ENCODE measurements at places on chromosomes 7 and 10.

- DNase-seq, result peak; percentile 50
Observed at GRCh38 chr7:80611779-80612178, 26.7 kb upstream of the CD36 start.

DNA sequence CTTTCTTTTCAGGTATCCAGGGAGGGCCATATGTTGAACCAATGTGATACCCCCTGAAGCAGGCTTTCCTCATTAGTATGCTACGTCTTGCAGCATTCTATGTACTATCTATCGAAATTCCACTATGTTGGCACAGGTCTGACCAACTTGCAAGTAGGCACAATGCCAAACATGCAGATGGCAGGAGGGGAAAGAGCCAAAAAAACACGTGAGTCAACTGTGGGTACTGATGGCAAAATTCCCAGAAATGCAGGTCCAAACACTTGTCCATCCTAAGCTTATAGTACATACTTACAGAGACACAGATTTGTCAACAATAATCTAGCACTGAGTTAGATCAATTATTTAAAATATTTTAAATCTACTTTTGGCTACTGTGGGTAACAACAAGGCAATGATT is 394.9 kb downstream of the DGKB start:
- no peak for DNase-seq

DNA sequence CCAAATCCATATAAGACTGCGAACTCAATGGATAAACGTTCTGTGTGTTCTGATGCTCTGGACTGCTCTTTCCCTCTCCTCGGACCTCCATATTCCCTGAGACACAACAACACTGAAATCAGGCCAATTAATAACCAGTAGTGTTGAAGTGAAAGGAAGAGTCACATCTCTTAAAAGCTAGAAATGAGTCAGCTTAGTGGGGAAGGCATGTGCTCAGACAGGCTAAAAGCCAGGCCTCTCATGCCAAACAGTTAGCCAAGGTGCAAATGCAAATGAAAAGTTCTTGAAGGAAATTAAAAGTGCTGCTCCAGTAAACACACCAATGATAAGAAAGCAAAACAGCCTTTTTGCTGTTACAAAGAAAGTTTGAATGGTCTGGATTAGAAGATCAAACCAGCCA is 29.3 kb downstream of the TNS3 start:
- no peak for DNase-seq

DNA sequence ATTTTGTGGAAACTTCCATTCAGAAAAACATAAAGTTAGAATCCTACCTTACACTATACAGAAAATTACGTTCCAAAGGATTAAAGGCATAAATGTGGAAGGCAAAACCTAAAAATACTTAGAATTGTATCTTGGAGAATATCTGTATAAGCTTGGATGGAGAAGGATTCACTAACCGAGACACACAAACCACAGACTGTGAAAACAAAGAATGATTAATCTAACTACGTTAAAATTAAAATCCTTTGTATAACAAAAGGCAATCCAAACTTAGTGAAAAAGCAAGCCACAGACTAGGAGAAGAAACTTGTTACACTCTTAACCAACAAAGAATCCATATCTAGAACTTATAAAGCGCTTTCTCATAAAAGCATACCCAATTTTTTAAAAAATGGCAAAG is 678.8 kb downstream of the INHBA start:
- no peak for DNase-seq

GRCh38 chr7:100571829-100572116 is 1.9 kb downstream of the SAP25 start:
- DNase-seq, result no peak

DNA sequence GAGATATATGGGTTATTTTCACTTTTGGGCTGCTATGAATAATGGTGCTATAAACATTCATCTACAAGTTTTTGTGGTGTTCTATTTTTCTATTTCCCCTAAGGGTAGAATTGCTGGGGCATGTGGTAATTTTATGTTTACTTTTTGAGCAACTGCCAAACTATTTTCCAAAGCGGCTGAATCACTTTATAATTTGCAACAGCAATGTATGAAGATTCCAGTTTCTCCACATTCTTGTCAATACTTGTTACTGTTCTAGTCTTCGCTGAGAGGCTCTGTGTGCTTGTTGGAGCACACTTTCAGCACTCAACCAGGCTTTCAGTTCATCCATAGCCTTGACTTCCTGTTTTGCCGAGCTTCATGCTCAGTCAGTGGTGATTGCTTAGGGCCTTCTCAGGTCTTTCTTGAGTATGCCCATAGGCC is 39.0 kb downstream of the ADK start:
- DNase-seq, result peak; percentile 53

DNA sequence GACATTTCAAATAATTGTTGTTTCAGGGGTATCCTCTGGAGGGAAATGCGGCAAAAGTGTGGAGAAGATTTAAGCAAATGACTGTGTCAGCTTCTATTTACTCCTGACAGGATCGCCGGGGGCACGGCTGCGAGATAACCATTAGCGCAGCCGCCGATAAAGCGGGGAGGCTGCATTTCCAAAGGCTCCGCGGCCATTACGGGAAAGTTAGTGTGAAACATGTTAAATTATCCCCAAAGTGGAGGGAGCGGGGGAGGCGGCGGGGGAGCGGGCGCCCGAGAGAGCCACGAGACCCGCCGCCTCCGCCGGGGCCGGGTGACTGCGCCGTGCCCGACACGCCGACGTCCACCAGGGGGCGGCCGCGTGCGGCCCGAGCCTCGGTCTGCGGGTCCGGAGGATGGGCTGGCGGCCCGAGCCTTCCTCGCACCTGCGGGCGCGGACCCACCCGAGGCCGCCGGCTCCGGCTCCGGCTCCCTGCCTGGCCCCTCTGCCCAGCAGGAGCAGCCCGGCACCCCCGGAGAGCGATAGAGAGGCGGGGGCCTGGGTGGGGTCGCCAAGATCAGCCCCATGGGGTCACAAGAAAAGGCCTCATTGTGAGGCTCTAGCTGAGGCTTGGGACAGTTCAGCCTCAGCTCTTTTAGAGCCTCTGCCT is 74.4 kb upstream of the PAX2 start:
- no peak for DNase-seq

GRCh38 chr10:116307455-116307854 is 16.8 kb upstream of the CCDC172 start:
- DNase-seq, result no peak

- no peak for DNase-seq
Observed at GRCh38 chr7:77465256-77465655, 49.1 kb upstream of the GSAP start.

GRCh38 chr7:1251796-1252539 is 19.3 kb downstream of the UNCX start:
- DNase-seq, result no peak

GRCh38 chr7:11331128-11332102 is 357.7 kb downstream of the PHF14 start:
- DNase-seq, result no peak

DNA sequence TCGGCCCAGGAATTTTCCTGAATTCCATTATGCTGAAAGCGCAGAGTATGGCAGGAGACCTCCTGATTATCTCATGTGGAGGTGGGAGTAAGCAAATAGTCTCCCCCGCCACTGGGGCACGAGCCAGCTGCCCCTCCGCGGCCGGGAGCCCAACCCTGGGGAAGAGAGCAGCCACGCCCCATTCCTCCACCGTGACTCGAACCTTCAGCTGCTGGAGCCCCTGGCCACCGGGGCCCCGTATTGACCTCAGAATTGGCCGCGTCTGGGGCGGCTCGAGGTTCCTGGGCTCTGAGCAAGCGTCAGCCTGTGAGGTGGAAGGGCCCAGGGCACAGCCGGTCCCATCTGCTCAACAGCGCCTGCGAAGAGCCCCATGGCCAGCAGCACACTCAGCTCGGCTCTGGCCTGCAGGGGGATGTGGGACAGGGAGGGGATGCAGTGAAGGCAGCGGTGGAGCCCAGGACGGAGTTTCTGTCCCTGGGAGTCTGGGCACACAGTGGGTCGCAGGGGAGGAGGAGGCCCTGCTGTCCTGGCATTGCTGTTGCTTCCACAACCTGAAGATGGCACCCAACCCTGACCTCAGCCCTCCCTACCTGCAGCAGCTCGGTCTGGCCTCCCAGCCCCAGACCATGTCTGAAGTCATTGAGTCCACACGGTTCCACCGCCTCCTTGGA is 97.8 kb downstream of the CHST15 start:
- peak; percentile 32 for DNase-seq

DNA sequence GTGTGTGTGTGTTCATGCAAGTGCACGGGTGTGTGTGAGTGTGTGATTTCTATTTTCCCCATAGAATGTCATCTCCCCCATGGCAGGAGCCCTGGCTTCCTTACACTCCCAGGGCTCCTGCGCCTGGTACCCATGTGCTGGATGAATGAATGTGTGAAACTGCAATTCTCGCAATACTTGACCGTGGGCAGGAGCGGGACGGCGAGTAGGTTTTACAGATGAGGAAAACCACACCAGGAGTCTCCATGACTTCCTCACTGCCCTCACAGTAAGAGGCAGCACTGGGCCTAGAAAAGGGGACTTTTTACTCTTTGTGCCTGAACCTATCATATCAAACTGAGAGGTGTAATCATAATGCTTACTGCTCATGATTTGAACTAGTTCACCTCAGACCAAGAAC is 167.6 kb upstream of the FRMD4A start:
- DNase-seq, result no peak

- DNase-seq, result no peak
Observed at GRCh38 chr7:7867846-7868571, 100.6 kb upstream of the GLCCI1 start.

- DNase-seq, result peak; percentile 17
Observed at GRCh38 chr7:155590215-155591018, 44.1 kb upstream of the CNPY1 start.

- no peak for DNase-seq
Observed at GRCh38 chr7:99098824-99099498, 44.9 kb downstream of the SMURF1 start.

- no peak for DNase-seq
Observed at GRCh38 chr7:16421333-16422102, at the start of gene CRPPA. Gene CRPPA (minus strand): TSS chr7:16421538. CDS start chr7:16421322, 216 bp downstream.
